ENCODE measurements at places on chromosomes 7 and 10.

DNA sequence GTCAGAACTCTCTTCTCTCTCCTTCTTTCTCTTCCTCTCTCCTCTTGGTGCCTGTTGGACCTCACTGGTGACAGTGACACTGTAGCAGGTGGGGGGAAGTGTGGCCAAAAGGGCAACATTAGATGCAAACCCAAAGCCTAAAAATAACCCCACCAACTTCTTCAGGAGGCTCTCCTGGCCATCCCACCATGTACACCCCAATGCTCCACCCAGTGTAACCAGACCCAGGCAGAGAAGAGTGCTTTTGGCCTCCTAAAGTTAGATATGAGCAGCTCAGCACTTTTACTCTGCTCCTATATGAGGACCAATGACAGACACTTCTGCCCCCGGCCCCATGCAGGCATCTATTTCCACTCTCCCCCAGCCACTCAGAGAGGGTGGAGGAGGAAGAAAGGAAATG is 5.5 kb downstream of the MYOZ1 start:
- no peaks in the 10 kb centered on the region for H3K36me3 ChIP-seq
- H3K27me3 ChIP-seq = peaks cover 6% of the 10 kb centered on the region
- H3K4me1 ChIP-seq = no peaks in the 10 kb centered on the region
- no peak for DNase-seq
- no peak overlapping the region for H3K27ac ChIP-seq

GRCh38 chr7:131413711-131414110 is 86.0 kb downstream of the MKLN1 start:
- H3K4me3 ChIP-seq = no peak overlapping the region
- H3K4me1 ChIP-seq = peaks cover 1% of the 10 kb centered on the region
- no peaks in the 10 kb centered on the region for H3K27me3 ChIP-seq
- peaks cover 12% of the 10 kb centered on the region for H3K36me3 ChIP-seq
- no peak overlapping the region for H3K27ac ChIP-seq
- DNase-seq = no peak

DNA sequence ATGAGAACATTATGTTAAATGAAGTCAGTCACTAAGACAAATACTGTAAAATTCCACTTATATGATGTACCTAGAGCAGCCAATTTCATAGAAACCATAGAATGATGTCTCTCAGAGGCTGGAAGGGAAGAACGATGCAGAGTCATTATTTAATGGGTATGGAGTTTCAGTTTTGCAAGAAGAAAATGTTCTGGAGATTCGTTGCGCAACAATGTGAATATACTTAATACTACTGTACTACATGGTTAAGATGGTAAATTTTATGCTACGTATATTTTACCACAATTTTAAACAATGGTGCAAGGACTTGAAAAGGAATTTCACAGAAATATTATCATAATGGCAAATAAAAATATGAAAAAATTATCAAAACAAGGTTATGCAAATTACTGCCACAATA is 972.6 kb downstream of the KCNMA1 start:
- no peaks in the 10 kb centered on the region for H3K36me3 ChIP-seq
- H3K4me3 ChIP-seq = no peak overlapping the region
- no peak for DNase-seq
- H3K27ac ChIP-seq = no peak overlapping the region
- no peaks in the 10 kb centered on the region for H3K4me1 ChIP-seq
- no peaks in the 10 kb centered on the region for H3K27me3 ChIP-seq

GRCh38 chr10:119306986-119307392 is 99.6 kb downstream of the GRK5 start:
- peaks cover 24% of the 10 kb centered on the region for H3K4me1 ChIP-seq
- DNase-seq = peak; percentile 42
- H3K27me3 ChIP-seq = no peaks in the 10 kb centered on the region
- no peak overlapping the region for H3K4me3 ChIP-seq

All from IMR-90 (cell line).